ENCODE measurements at places on chromosomes 11 and 22. TPM values are rescaled to one million over a fixed set of nuclear protein-coding genes. Genes with fewer than 3 reads are reported as not detected.

SIPA1 gene
- total RNA-seq = 4.9 TPM

ST14 gene
- 24.8 TPM for total RNA-seq

GLB1L2 gene
- total RNA-seq = 17.0 TPM

ELFN2 gene
- total RNA-seq = 5.1 TPM

SSTR3 gene
- not detected for total RNA-seq

MUC2 gene
- total RNA-seq = 0.02 TPM
